T-helper 1 cell (primary cell): ENCODE measurements at places on chromosomes 3 and 15.

GRCh38 chr3:84440291-84440690, 518.5 kb upstream of the CADM2 start:
- DNase-seq, result no peak

DNA sequence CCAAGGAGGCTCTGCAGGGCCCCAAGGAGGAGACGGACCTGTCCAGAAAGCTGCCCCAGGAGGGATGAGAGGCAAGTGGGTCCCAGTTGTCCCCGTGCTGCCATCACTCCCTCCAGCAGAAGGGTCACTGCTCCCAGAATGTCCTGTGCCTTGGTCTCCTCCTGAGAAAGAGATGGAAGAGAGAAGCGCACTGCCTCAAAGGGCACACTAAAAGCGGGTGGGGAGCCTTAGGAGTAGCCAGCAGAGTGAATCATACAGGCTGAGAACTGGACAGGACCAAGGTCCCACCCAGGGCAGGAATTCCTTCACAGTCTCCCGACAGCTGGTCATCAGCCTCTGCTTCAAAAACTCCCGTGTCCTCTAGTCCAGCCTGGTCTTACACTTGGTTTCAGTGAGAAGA, 4.6 kb downstream of the THPO start:
- DNase-seq, result no peak

GRCh38 chr15:74322558-74323180, 44.8 kb downstream of the CYP11A1 start:
- peak; percentile 51 for DNase-seq

GRCh38 chr15:67840749-67841512, 1.1 kb upstream of the RNU6-1 start:
- no peak for DNase-seq

GRCh38 chr3:152195206-152195605, 73.5 kb upstream of the MBNL1 start:
- DNase-seq, result no peak

DNA sequence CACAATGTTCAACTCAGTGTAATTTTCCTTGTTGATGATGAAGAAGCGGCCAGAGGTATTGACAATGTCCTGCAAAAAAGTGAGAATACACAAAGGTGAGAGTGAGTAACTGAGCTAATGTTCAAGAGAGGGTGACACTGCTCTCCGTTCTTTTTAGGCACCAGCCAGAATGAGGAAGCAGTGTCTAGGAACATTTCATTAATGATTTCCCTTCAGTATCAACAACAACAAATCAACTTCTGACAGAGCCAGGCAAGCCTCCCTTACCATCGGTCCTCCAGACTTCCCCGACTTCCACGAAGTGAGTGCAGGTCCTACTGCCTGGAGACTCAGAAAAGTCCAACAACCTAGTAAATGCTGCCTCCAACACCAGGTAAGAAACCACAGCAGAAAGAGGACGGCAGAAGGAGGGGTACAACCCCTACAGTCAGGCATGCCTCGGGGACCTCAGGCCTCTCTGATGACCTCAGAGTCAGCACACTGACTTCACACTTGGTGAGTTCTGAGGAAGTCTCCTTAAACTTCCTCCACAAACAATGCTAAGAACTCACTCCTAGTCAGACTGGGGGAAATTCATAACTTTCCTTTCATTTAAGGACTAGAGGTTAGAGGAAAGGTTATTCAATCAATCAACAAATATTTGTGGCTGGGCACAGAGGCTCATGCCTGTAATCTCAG, 62.7 kb downstream of the NPTN start:
- no peak for DNase-seq

GRCh38 chr15:76193934-76194333, 117.3 kb downstream of the ETFA start:
- no peak for DNase-seq

GRCh38 chr3:16887130-16887529, 2.4 kb downstream of the PLCL2 start:
- no peak for DNase-seq

- DNase-seq, result no peak
These were observed 85.7 kb downstream of the ARIH1 start for GRCh38 chr15:72559781-72560180.

GRCh38 chr3:56593455-56594158, 36.6 kb downstream of the CCDC66 start:
- DNase-seq, result peak; percentile 44

- peak; percentile 90 for DNase-seq
These were observed 171.1 kb upstream of the ICE2 start for GRCh38 chr15:60649845-60650548.

DNA sequence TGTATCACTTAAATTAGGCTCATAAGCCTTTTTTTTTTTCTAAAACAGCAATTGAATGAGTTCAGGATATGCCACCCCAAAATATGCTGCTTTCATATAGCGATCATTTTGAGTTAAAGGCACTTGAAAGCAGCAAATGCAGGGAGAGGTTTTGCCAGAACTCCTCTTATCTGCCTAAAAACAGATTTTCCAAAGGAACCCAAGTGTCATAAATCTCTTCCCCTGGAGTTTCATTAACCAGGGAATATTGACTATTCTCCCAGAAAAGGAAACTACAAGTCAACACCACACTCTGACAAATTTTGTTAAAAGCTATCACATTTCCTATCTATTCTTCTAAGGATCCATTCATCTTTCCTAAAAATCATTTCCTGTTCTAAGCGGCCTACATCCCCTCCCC, 11.3 kb downstream of the DNAAF4 start:
- no peak for DNase-seq

DNA sequence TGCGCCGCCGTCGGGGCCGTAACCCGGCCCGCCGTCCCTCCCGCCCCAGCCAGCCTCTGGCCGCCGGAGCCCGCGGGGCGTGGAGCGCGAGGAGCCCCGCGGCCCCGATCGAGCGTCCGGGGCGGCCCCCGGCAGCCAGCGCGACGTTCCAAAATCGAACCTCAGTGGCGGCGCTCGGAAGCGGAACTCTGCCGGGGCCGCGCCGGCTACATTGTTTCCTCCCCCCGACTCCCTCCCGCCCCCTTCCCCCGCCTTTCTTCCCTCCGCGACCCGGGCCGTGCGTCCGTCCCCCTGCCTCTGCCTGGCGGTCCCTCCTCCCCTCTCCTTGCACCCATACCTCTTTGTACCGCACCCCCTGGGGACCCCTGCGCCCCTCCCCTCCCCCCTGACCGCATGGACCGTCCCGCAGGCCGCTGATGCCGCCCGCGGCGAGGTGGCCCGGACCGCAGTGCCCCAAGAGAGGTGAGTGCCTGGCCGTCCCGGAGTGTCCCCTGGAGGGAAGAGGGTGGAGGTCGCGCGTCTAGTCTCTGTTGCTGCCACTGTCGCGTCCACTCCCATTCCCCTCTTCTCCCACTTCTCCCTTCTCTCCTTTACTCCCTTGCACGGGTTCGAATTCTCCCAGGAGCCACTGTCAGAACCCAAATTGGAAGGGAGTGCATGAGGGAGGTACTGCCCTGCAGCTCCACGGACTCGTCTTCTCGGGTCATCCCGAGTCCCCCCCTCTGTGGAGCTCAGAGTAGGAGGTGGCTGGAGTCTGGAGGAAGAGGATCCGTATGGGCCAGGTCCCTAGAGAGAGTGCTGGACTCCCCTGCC, 585 bp downstream of the CSK start:
- DNase-seq, result peak; percentile 49

DNA sequence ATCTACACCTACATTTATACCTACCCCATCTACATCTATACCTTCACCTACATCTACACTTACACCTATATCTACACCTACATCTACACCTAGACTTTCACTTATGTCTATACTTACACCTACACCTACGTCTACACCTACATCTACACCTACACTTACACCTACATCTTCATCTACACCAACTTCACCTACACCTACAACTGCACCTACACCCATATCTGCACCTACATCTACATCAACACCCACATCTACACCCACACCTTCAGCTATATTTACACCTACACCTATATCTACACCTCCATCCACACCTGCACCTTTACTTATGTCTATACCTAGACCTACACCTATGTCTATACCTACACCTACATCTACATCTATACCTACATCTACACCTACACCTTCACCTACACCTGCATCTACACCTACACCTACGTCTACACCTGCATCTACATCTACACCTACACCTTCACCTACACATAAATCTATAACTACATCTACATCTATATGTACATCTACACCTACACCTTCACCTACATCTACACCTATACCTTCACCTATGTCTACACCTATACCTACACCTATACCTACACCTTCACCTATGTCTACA, 30.9 kb upstream of the PRR23E start:
- no peak for DNase-seq
